Retinal pigment epithelial cell (primary cell): ENCODE measurements at places on chromosomes 12 and 14.

GRCh38 chr12:91249054-91249453 lies 66.4 kb upstream of the DCN start:
- no peak for DNase-seq

DNA sequence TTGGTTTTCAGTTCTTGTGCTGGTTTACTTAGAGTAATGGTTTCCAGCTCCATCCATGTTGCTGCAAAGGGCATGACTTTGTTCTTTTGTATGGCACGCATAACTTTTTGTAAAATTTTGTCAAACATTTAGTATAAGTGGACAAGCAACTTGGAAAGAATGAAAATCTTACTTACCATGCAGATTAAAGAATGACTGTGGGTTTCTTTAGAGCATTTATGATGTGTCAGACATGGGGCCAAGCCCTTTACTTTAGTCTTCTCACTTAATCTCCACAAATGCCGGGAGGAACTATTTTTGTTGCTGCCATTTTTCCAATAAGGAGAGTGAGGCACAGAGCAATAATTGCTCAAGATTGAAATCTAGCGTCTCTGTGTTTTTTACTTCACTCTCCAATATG lies 652.5 kb upstream of the TBX3 start:
- no peak for DNase-seq

DNA sequence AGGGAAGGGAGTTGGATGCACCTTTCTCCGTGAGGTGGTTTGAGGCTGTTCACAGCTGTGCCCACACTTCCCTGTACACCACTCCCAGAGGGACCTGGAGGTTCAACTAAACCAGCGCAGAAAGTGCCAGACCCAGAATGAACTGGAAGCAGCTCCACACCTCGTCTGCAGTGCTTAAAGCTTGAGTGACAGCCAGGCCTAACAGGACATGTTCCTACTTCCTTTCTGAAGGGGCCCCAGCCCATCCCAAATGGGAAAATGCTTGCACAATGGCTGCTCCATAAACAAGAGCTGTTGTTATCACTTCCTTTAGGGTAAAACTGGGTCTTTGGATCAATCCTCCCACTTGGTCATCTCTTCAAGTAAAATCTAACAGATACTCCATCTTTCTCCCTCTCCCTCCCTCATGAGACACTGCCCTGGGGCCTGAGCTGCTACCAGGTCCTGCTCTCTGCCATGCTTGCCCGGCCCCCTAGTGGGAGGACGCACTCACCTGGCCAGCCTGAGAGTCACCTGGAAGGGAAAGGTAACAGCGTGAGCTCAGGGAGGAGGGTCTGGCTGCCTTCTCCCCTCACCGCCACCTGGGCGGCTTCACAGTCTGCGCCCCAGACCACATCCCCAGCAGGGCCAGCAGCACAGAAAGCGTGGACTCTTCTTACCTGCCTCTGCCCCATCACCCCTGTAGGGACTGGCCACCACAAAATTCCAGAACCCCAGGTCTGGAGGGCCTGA lies 33.5 kb downstream of the ISCA2 start:
- no peak for DNase-seq

- DNase-seq, result no peak
These were observed 485.1 kb downstream of the ZFP36L1 start for GRCh38 chr14:68307790-68308168.

DNA sequence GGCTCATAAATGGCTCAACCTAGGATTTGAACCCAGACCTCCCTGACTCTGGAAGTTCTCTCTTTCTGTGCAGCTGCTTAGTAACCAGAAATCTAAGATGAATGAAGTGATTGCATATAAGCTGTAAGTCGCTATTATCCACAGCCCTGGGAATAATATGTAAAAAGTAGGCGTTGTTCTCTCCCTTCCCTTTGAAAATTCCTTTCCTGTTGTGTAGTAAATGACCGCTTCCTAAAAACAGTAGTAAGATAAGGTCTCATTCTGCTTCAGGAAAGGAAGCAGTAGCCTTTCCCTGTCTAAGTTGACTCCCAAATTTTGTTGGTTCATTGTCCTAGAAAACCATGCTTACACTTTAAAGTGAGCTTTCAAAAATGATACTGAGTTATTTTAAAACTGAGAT lies 418.3 kb downstream of the EGLN3 start:
- DNase-seq, result no peak

- DNase-seq, result no peak
These were observed 6.2 kb upstream of the CNOT2 start for GRCh38 chr12:70236990-70237389.

DNA sequence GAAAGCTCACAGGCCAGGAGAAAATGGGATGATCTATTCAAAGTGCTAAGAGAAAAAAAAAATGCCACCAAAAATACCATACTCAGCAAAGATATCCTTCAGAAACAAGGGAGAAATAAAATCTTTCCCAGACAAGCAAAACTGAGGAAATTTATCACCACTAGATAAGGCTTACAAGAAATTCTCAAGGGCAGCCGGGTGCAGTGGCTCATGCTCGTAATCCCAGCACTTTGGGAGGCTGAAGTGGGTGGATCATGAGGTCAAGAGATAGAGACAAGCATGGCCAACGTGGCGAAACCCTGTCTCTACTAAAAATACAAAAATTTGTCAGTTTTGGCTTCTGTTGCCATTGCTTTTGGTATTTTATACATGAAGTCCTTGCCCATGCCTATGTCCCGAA lies 48.2 kb downstream of the CRY1 start:
- no peak for DNase-seq

GRCh38 chr12:69196302-69197288 lies 42.8 kb upstream of the CPSF6 start:
- no peak for DNase-seq

DNA sequence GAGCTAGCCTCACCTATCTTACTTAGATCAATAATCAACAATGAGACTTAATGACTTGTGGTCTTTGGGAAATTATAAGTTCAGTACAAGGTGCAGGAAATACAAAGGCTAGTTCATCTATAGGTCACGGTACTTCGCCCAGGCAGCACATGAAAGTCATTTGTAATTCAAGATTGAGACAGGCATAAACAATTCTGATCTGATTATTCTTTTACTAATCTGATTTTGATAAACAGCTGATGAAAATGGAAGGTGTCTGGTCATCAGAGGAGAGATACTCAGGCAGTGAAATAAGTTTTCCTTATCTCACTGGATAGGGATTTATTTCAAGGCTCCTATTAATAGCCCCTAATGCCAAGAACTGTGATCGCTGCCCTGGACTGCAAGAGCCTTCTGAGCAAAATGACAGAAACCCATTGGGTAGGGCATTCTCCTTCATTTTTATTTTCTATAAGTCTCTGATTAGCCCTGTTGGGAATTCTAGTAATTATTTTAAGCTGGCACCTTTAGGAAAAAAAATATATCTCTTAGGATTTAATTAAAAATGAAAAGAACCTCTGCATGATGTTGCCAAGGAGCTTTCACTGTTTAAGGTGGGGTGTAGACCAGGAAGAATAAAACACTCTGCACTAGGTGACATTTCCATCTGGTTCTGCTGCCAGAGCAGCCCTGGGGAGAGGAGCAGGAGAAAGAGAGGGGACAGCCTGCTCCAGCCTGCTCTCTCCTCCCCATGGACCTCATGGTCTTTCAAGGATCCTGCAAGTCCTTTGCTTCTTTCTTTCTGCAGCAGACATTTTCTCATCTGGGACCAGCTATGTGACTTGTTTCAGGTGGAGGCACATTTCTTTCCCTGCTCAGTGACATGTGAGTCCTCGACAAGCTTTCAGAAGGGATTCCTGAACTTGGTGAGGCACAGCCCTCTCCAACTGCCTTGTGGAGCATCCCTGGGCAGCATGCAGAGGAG lies 44.8 kb downstream of the SSPN start:
- no peak for DNase-seq

- no peak for DNase-seq
These were observed 170.6 kb downstream of the SLC2A13 start for GRCh38 chr12:39935275-39935674.

GRCh38 chr14:92633274-92633616 lies 115.2 kb downstream of the LGMN start:
- DNase-seq, result no peak

DNA sequence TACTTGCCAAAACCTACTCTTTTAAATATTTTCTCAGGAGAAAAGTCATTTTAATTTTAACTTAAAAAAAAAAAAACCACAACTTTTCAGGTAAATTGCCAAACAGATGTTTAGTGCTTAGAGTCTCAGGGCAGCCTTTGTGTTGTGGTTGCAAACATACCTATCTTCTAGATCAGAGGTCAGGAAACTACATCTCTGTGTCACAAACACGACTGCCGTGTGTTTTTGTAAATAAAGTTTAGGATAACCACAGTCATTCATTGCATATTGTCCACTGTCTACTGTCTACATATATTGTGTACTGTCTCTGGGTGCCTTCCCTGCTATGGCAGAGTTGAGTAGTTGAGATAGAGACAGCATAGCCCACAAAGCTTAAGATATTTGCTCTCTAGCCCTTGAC lies 48.9 kb downstream of the DYRK2 start:
- no peak for DNase-seq

- no peak for DNase-seq
These were observed 9.3 kb upstream of the DENND5B start for GRCh38 chr12:31600252-31600651.

- DNase-seq, result no peak
These were observed 46.2 kb upstream of the VASH1 start for GRCh38 chr14:76715101-76715500.

GRCh38 chr14:69963966-69964365 lies 84.8 kb downstream of the SMOC1 start:
- DNase-seq, result no peak

DNA sequence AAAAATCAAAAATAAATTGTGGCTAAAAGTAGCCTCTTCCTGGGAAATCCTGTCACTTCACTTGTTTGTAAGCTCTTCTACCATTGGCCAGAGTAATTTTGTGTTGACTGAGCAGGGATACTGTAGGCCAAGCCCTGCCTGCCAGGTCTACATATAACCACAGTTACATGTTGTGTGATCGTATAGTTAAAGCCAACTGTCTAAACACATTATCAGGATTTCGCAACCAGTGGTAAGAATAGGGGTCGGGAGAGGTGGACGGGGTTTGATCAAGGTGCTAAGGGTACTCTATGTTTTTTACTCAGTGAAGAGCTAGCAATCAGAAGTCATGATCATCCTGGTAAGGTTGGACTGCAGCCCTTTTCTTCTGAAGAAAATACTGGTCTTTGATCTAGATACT lies 13.4 kb downstream of the ANKRD13A start:
- no peak for DNase-seq

DNA sequence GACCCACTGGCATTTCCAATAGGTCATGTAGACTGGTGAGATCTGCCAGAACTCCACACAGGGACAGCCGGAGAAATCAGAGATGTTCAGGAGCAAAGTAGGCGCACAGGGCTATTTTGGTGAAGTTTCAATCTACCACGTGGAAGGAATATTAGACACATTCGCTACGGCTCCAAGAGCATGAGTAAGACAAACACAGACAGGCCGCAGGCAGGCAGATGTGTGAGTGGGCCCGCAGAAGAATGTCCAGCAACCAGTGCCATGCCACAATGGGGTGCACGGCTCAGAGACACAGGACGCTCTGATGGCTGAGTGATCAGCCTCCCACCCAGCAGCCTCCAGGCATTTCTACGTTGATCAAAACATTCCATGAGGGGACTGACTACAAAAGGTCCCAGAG lies 10.4 kb downstream of the SLC15A4 start:
- DNase-seq, result no peak

DNA sequence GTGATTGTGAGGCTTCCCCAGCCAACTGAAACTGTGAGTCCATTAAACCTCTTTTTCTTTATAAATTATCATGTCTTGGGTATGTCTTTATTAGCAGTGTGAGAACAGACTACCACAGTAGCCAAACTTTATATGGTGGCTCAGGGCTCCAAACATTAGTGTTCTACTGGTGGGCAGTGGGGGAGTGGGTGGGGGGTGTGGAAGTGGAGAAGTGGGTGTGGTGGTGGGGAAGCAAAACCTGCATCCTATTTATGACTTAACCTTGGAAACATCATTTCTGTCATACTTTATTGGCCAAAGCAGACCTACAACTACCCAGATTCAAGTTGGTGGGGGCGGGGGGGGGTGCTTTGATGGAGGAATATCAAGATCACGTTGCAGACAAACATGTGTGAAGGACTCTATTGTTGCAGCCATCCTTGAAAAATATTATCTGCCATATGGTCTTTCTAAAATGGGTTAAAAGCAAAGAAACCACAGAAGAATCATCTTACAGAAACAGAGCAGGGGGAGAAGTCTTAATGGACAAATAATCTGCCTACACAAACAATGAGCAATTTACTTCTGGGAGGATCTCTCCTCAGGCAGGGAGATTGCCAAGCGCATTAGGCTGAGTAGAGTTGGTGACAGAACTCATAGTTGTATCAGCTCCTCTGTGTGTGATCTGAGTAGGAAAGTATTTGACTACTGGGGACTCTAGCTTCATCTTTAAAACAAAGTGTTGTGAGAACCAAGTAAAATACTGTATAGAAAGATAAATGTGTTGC lies 1.4 kb upstream of the PWP1 start:
- DNase-seq, result no peak
